Stimulated activated CD4-positive, alpha-beta T cell treated with anti-CD3 and anti-CD28 coated beads, Interleukin-4, amount 100 ng/mL, for 24 hours (primary cell): ENCODE measurements at places on chromosomes 6 and 20.

DNA sequence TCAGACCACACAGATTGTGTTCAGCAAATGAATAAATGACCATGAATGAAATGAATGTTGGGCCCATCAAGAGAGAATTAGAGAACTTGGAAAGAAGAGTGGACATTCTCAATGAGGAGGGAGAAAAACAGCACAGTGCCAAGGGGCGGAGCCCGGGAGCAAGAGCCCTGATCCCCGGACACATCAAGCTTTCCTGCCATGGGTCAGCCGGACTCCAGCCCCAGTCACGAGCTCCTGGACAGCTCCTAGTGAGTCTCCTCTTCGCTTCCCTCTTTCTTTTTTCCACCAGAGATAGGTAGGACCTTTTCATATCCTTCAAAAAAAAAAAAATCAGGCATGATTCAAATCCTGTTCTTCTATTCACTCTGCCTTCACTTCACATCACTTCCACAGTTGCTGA is 274.2 kb downstream of the NRN1 start:
- DNase-seq: no peak

DNA sequence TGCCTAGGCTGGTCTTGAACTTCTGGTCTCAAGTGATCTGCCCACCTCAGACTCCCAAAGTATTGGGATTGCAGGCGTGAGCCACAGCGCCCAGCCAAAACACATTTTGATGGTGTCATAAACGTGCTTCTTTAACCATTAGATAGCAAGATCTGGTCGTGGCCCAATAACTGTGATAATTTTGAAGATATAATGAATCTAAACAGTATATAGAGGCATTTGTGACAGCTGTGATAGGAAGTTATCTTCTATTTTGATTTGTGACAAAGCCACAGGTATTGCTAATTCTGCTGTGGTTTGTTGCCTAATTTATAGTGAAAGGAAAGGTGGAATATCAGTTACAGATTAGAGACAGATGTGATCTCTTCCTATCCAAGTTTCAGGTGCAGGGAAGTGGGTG is 695 bp upstream of the OXT start:
- no peak for DNase-seq

DNA sequence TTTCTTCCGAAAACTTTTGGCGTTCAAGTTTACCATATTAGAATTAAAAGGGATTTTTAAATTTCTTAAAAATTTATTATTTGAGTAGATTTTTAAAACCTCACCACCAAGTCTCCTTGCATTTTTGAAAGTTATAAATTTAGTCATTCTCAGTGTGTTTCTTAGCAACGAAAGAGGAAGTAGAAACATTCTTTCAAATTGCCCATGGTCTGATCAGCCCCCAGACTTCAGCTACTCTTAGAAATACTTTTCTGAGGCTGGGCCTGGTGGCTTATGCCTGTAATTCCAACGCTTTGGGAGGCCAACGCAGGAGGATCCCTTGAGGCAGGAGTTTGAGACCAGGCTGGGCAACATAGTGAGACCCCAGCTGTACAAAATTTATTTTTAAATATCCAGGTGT is 15.1 kb upstream of the RTF2 start:
- no peak for DNase-seq

- DNase-seq: no peak
Measured at GRCh38 chr20:46164254-46164653, 46.1 kb downstream of the CD40 start.

GRCh38 chr6:152979116-152979515 is 3.7 kb downstream of the FBXO5 start:
- DNase-seq: no peak

GRCh38 chr20:53087037-53087777 is 115.0 kb downstream of the TSHZ2 start:
- no peak for DNase-seq
